ENCODE measurements at places on chromosomes 6 and 20.

DNA sequence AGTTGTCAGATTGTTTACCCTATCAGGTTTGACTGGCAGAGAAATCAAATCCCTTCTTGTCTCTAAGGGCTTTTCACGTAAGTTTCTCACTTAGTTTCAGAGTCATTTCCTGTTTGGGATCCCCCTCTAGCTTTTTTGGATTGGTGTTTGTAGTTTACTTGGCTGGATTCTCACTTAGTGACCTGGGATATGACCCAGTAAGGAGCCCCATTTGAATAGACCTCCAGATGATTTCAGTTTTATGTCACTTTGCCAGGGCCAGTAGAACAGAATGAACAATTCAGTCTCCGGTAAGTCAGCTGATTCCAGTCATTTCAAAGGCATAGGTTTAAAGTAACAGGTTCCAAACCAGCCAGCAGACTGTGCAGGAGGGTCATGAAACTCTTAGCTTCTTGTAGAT lies 8.2 kb downstream of the FAM135A start:
- DNase-seq, result no peak

DNA sequence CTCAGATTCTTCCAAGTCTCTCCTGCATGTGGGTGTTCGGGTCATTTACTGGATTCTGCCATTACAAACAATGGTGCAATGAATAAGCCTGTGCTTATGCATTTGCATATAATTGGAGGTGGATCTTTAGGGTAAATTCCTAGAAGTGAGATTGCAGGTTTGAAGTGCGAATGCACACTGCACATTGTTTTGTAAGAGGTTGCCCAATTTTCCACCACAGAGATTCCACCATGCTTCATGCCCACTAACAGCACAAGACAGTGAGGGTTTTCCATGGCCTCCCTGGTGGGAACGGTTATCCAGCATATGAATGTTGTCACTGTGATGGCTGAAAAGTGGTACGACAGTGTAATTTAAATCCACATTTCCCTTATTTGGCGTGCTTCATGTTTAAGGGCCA lies 178.8 kb upstream of the PMEPA1 start:
- no peak for DNase-seq

- DNase-seq, result no peak
These were observed 73.7 kb downstream of the PRND start for GRCh38 chr20:4795394-4795793.

- no peak for DNase-seq
These were observed 62.4 kb upstream of the MRPS10 start for GRCh38 chr6:42279966-42280629.

- no peak for DNase-seq
These were observed 96.4 kb downstream of the TBC1D32 start for GRCh38 chr6:121237859-121238258.

DNA sequence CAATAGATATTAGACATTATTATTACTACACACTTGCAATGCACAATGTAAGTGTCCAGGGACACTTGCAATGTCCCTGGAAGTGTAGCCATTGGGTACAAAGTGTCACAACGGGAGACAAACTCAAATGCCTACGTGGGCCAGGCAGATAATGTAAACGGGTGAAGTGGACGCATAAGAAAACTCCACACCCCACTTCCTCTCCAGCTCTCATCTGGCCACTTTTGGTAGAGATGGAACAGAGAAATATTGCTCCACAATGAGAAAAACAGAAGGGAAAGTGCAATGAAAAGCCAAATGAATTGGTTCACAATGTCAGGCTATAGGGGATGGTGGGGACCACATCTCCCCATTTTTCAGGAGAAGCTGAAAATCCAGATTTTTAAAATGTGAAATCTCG lies 9.4 kb downstream of the SULF2 start:
- DNase-seq, result no peak

DNA sequence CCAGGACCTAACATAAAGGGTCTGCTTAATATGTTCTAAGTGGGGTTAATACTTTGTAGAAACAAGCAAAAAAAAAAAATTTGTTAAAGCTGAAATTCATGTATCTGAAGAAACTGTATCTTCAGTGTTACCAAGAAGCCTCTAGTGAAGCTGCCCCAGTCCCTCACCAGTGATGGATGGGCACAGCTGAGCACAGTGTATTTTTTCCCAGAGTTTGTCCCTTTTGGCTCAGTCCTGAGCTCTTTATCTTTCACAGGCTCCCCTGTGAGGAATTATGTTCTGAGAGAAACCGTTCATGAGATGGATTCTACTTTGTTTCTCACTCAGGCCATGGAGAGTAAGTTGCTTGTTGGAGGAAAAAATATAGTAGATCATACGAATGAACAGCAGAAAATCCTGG lies 38.4 kb downstream of the KIF3B start:
- DNase-seq, result no peak

DNA sequence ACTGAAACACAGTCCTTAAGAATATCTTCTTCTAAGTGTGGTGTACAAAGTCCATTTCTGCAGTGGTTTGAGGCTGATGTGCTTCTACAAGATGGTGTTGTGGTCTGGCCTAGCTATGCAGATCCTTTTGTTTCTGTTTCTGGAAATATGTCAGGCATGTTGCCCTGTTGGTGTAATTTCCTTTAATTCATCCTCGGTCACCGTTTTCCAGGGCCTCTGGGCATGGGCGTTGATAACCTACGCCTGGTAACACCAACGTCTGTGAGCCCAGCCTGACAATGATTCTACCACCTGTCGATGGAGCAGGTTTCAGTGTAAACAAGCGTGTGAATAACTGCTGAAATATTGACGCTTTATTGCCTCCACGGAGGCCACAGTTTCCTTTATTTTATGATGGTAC lies 33.3 kb upstream of the AFDN start:
- DNase-seq, result peak; percentile 12
